Sigmoid colon (tissue), 7 donors: ENCODE measurements at places on chromosomes 7 and 10. TPM values are rescaled to one million over a fixed set of nuclear protein-coding genes. Genes with fewer than 3 reads are reported as not detected.

GRCh38 chr7:69295977-69296376, 302.3 kb upstream of the AUTS2 start:
- no peak for DNase-seq

DNA sequence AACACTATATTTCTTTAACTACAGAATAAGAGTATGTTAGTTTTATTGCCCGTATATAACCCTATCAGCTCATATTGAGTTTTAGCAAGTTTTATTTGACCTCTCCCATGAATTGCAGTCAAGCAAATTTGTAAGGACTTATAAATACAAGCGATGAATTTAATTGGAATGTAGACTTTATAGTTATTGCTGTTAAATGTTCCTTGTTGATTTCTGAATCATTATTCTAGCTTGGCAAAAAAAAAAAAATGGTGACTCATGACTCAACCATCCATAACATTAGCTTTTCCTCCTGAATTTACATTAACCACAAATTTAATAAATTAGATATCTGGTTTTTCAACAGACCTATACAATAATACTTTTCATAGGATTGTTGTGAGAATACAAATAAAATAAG, 334.0 kb upstream of the LRRTM3 start:
- DNase-seq, result no peak

DNA sequence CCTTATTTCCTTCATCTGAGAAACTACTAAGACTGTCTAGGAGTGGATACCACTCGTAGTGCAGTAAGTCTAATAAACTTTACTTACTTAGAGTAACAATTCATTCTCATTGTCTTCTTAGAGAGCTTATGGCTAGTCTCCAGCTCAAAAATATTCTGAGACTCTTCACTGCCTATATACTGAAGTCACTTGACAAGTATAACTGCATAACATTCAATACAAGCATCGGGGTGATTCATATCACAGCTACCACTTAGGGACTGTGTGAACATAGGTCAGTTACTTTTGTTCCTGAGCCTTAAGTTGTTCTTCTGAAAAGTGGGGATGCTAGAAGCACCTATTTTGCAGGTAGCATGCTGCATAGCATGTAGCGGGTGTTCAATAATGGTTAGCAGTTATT, 111.0 kb downstream of the HTR7 start:
- no peak for DNase-seq

- no peak for DNase-seq
Observed at GRCh38 chr10:58158806-58159205, 108.9 kb downstream of the IPMK start.

- DNase-seq, result no peak
Observed at GRCh38 chr10:11180228-11180627, 162.6 kb downstream of the CELF2 start.

DNA sequence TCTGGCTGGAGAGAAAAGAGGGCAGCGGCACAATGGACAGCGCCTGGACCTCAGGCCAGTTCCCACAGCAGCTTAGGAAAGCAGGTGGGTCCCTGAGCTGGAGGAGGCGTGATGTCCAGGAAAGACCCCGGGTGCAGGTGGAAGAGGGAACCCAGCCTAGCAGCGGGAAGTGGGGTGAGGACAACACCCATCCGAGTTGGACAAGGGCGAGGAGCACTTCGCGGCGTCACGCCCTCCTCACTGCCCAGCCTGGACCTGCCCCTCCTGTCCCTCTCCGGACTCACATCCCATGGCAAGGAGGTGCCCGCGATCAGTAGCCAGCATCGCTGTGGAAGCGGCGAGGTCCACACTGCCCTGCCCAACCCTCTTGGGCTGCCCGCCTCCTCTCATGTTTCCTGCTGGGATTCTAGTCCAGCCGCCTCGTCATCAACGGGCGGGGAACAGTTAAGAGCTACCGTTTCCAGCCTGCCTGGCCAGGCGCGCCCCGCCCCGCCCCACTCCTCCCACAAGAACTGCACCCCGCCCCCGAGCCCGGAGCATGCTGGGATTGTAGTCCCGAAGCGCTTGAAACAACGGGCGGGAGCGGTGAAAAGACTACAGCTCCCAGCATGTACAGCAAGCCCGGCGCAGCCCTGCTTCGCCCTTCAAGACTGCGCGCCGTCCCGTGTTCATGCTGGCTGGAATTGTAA, 930.6 kb upstream of the ZNF722 start:
- no peak for DNase-seq

The UNCX gene
- not detected for total RNA-seq
